Bronchial smooth muscle cell (primary cell): ENCODE measurements at places on chromosomes 2 and 18. TPM values are rescaled to one million over a fixed set of nuclear protein-coding genes. Genes with fewer than 3 reads are reported as not detected.

The LCT gene
- under 0.01 and 0.09 TPM in 2 replicates for total RNA-seq

The RELCH gene
- total RNA-seq = 23.2 and 29.1 TPM in 2 replicates

The NOSTRIN gene
- total RNA-seq = 0.09 and 0.32 TPM in 2 replicates

The TTC21B gene
- total RNA-seq = 19.7 and 27.0 TPM in 2 replicates

The PUS10 gene
- total RNA-seq = 5.2 and 6.0 TPM in 2 replicates

The ADGRF3 gene
- not detected in 2 replicates for total RNA-seq

The SP9 gene
- total RNA-seq = not detected in 2 replicates

The RTP5 gene
- total RNA-seq = not detected in 2 replicates

The COL4A4 gene
- 0.16 and 0.17 TPM in 2 replicates for total RNA-seq

The ELOA2 gene
- total RNA-seq = under 0.01 TPM in 1 of 2 replicates, not detected in the other

The KCNIP3 gene
- 1.4 and 1.6 TPM in 2 replicates for total RNA-seq

The PKDCC gene
- 30.3 and 53.1 TPM in 2 replicates for total RNA-seq

The SFT2D3 gene
- 2.0 and 3.9 TPM in 2 replicates for total RNA-seq

The EMILIN1 gene
- total RNA-seq = 257 and 364 TPM in 2 replicates

The CFC1 gene
- total RNA-seq = not detected in 2 replicates

The KRCC1 gene
- 8.6 and 22.7 TPM in 2 replicates for total RNA-seq

The SERTAD2 gene
- 6.1 and 7.0 TPM in 2 replicates for total RNA-seq

The IL37 gene
- total RNA-seq = not detected in 2 replicates

The GALM gene
- total RNA-seq = 40.5 and 57.5 TPM in 2 replicates

The CD207 gene
- 0.09 TPM in 1 of 2 replicates, not detected in the other for total RNA-seq

The DCC gene
- 0.52 and 3.3 TPM in 2 replicates for total RNA-seq

The ASTL gene
- not detected in 2 replicates for total RNA-seq

The LYG1 gene
- 0.16 and 0.34 TPM in 2 replicates for total RNA-seq

The ANKRD53 gene
- 0.95 and 1.7 TPM in 2 replicates for total RNA-seq

The IL18R1 gene
- total RNA-seq = 1.0 and 1.3 TPM in 2 replicates

The POTEF gene
- not detected in 2 replicates for total RNA-seq

The UCN gene
- 0.16 and 0.26 TPM in 2 replicates for total RNA-seq

The HOXD9 gene
- not detected in 2 replicates for total RNA-seq

The RPRM gene
- total RNA-seq = 0.16 TPM in 1 of 2 replicates, not detected in the other

The IL1F10 gene
- total RNA-seq = not detected in 2 replicates

The CYP27C1 gene
- under 0.01 TPM in 1 of 2 replicates, not detected in the other for total RNA-seq

The SLC23A3 gene
- 0.63 and 2.5 TPM in 2 replicates for total RNA-seq

The ESPNL gene
- total RNA-seq = 0.60 and 2.7 TPM in 2 replicates

The GAL3ST2 gene
- 0.09 and 0.16 TPM in 2 replicates for total RNA-seq

The POTEI gene
- total RNA-seq = under 0.01 TPM in 1 of 2 replicates, not detected in the other

The KIAA2012 gene
- total RNA-seq = not detected in 2 replicates

The CDK15 gene
- total RNA-seq = 5.8 and 15.2 TPM in 2 replicates

The HNRNPLL gene
- total RNA-seq = 27.0 and 37.5 TPM in 2 replicates

The SNTG2 gene
- not detected in 2 replicates for total RNA-seq

The SMAD2 gene
- total RNA-seq = 50.8 and 110 TPM in 2 replicates

The PSMA8 gene
- not detected in 2 replicates for total RNA-seq
